ENCODE measurements at places on chromosomes 12 and 14. TPM values are rescaled to one million over a fixed set of nuclear protein-coding genes. Genes with fewer than 3 reads are reported as not detected.

The ACVRL1 gene
- total RNA-seq: 62.9 TPM

The SLC6A15 gene
- 0.69 TPM for total RNA-seq

GRCh38 chr12:109840305-109841074, 7.3 kb upstream of the TRPV4 start:
- H3K27me3 ChIP-seq: no peaks in the 10 kb centered on the region
- no peak overlapping the region for H3K27ac ChIP-seq

The RNASE7 gene
- total RNA-seq: not detected

The KLRC3 gene
- not detected for total RNA-seq

DNA sequence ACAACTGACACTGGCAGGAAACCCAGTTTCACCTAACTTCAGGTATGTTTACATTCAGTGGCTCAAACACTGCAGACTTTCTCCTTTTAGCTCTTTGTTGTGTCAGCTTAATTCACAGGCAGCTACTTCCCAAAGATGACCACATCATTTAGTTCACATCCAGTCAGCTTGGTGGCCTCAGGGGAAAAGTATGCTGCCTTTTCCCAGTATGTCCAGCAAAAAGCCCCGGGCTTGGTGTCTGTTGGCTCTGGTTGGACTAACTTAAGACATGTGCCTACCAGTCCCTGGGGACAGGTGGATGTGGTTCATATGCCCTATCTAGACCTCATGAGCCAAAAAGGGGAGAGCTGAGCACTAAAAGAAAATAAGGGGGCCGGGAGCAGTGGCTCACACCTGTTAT, 56.4 kb downstream of the GOLGA5 start:
- DNase-seq: no peak
- no peaks in the 10 kb centered on the region for H3K27me3 ChIP-seq
- H3K36me3 ChIP-seq: no peaks in the 10 kb centered on the region
- no peak overlapping the region for H3K4me3 ChIP-seq
- no peak overlapping the region for H3K27ac ChIP-seq

The TMEM179 gene
- total RNA-seq: not detected

The TEX52 gene
- not detected for total RNA-seq

The EIF4B gene
- 222 TPM for total RNA-seq

DNA sequence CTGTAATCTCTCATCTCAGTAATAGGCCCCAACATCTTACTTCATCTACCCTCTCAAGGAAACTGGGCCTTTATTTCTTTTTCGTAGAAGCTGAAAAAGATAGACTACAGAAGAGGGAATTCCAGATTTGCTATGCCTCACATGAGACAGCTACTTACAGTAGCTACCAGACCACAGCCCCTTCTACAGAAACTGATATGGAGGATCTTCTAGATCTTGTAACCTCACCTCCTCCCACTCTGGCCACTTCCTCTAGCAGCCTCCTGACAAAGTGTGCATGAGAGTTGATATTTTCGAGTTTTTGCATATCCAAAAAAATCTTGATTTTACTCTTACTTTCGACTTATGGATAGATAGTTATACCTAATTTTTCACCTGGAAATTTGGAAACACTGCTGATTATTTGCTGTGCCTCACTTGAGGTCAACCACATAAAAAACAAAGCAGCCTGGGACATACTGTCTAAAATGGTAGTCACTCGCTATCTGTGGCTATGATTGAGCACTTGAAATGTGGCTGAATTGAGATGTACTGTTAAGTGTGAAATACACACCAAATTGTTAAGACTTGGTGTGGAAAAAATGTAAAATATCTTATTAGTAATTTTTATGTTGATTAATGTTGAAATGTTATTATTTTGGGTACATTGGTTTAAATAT, 86.3 kb upstream of the NID2 start:
- DNase-seq: no peak
- H3K36me3 ChIP-seq: no peaks in the 10 kb centered on the region
- H3K27me3 ChIP-seq: no peaks in the 10 kb centered on the region
- H3K4me1 ChIP-seq: no peaks in the 10 kb centered on the region
- no peak overlapping the region for H3K27ac ChIP-seq

DNA sequence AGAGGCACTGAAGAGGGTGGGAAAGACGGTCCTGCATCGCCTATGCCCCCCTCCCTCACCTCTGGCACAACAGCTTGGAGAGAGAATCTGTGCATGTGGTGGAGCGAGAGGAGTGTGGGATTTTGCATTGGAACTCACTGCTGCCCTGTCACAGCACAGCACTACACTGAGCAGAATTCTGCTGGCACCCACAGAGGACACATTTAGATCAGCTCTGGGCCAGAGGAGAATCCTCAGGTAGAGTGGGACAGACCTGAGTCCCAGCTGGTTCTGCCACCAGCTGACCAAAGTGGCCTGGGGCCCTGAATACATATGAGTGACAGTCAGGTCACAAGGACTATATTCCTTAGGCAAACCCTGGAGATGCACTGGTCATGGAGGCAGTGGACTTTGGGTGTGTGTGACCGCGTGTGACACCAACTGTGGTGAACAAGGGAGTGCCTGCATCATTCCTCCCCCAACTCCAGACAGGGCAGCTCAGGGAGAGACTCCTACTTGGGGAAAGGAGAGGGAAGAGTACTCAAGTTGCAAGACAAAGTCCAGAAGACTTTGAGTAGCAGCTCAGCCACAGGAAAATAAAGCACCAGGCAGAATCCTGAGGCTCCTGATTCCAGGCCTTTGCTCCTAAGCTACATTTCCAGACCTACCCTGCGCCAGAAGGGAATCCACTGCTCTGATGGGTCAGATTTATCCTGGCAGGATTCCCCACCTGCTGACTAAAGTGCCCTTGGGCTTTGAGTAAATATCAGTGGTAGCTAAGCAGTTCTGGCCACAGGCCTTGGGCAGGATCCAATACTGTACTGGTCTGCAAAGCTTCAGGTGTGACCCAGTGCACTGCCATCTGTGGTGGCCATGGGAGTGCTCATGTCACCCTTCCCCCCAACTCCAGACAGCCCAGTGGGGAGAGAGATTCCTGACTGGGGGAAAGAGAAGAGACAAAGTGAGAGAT, 10.6 kb upstream of the ACOT1 start:
- no peak overlapping the region for H3K4me3 ChIP-seq
- no peaks in the 10 kb centered on the region for H3K4me1 ChIP-seq
- H3K36me3 ChIP-seq: no peaks in the 10 kb centered on the region
- no peak overlapping the region for H3K27ac ChIP-seq
- DNase-seq: no peak
- H3K27me3 ChIP-seq: no peaks in the 10 kb centered on the region

The PPFIA2 gene
- 1.3 TPM for total RNA-seq

DNA sequence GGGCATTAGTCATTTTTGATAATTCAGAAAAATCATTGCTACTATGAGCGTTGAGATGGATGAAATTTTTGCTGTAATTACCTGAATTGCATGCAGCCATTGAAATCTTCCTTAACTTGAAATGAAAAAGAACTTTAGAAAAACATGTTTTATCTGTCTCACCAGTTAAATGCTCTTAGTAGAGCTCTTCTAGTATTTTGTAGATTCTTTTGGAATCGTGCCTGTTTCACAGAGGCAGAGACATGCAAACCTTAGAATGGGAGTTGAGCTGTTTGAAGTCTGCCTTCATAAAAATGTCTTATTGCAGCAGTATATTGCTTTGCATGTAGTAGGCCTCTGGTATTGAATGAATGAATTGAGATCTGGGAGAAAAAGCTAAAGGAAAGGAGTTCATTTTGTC, 4.2 kb downstream of the PEX5 start:
- no peak overlapping the region for H3K27ac ChIP-seq
- DNase-seq: no peak
- H3K36me3 ChIP-seq: peaks cover 13% of the 10 kb centered on the region
- H3K27me3 ChIP-seq: no peaks in the 10 kb centered on the region
- H3K4me1 ChIP-seq: peaks cover 21% of the 10 kb centered on the region

GRCh38 chr14:65472189-65472588, 59.7 kb downstream of the FUT8 start:
- DNase-seq: no peak
- no peaks in the 10 kb centered on the region for H3K4me1 ChIP-seq
- no peak overlapping the region for H3K27ac ChIP-seq
- H3K36me3 ChIP-seq: no peaks in the 10 kb centered on the region
- no peak overlapping the region for H3K4me3 ChIP-seq

The SLC6A13 gene
- total RNA-seq: not detected

DNA sequence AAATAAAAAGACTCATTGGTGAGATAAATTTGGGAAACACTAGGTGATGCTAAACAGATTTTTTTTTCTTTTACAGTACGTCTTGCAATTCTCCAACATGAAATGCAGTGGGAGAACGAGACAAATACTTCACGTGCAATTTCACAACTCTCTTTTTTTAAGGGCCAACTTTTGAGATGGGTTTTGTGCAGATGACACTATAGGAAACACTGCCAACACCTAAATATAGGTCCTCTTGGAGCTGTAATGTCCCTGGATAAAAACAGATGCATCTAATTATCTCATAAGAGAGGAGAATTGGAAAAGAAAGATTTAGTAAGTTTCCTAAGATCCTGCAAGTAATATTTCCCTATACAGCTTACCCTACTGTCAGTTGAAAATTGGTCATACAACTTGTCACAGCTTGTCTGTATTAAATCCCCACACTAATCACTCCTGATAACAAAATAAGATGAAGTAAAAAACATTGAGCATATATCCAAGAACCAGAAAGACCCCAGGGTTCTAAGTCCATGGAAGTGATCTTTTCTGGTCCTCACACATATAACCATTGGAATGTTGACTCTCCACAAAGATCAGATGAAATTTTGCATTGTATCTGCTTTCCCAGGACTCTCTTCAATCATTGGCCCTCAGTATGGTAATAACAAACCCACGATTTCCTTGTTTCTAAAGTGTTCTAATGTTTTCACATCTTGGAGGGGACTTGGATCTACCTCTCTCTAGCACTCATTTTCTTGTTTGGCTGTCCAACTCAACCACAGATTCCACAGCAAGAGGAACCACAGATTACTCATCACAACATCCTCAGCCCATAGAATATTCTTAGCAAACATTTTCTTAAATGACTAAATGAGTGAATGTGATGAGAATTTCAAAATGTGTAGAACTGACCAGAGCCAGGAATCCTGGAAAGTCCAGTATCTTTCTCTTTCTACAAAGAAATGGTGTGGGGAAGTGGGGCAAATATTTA, 769.4 kb upstream of the USP15 start:
- H3K4me1 ChIP-seq: no peaks in the 10 kb centered on the region
- no peak for DNase-seq
- no peaks in the 10 kb centered on the region for H3K36me3 ChIP-seq
- no peak overlapping the region for H3K4me3 ChIP-seq
- H3K27ac ChIP-seq: no peak overlapping the region

- no peaks in the 10 kb centered on the region for H3K27me3 ChIP-seq
- no peak overlapping the region for H3K4me3 ChIP-seq
- H3K4me1 ChIP-seq: no peaks in the 10 kb centered on the region
- no peaks in the 10 kb centered on the region for H3K36me3 ChIP-seq
- H3K27ac ChIP-seq: no peak overlapping the region
- no peak for DNase-seq
Measured at GRCh38 chr14:76282581-76282980, 93.4 kb upstream of the ESRRB start.

- H3K4me1 ChIP-seq: no peaks in the 10 kb centered on the region
- H3K36me3 ChIP-seq: no peaks in the 10 kb centered on the region
- no peaks in the 10 kb centered on the region for H3K27me3 ChIP-seq
- H3K4me3 ChIP-seq: no peak overlapping the region
- DNase-seq: no peak
Measured at GRCh38 chr12:108199106-108199505, 70.0 kb downstream of the WSCD2 start.

- DNase-seq: no peak
- H3K27ac ChIP-seq: no peak overlapping the region
- H3K4me3 ChIP-seq: no peak overlapping the region
- no peaks in the 10 kb centered on the region for H3K27me3 ChIP-seq
- no peaks in the 10 kb centered on the region for H3K36me3 ChIP-seq
Measured at GRCh38 chr12:104588047-104588920, 131.5 kb downstream of the CHST11 start.

The FBLN5 gene
- total RNA-seq: 162 TPM

- H3K27ac ChIP-seq: no peak overlapping the region
- no peak overlapping the region for H3K4me3 ChIP-seq
- no peak for DNase-seq
- H3K4me1 ChIP-seq: no peaks in the 10 kb centered on the region
- H3K27me3 ChIP-seq: no peaks in the 10 kb centered on the region
Measured at GRCh38 chr12:93091886-93092648, 163.0 kb upstream of the EEA1 start.

DNA sequence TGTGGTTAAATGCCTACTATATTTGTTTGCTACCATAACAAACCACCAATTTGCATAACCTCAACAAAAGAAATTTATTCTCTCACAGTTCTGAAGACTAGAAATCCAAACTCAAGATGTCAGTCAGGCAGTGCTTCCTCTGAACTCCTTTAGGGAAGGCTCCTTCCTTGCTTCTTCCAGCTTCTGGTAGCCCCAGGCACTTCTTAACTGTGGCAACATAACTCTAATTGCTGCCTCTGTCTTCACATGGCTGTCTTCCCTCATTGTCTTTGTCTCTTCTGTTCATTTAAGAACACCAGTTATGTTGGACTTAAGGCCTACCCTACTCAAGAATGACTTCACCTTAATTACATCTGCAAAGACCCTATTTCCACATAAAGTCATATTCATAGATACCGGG, 206.9 kb downstream of the SYT1 start:
- H3K4me3 ChIP-seq: no peak overlapping the region
- H3K27me3 ChIP-seq: no peaks in the 10 kb centered on the region
- H3K36me3 ChIP-seq: no peaks in the 10 kb centered on the region
- no peak for DNase-seq

- H3K4me1 ChIP-seq: peaks cover 3% of the 10 kb centered on the region
- H3K36me3 ChIP-seq: no peaks in the 10 kb centered on the region
- no peak overlapping the region for H3K27ac ChIP-seq
- H3K4me3 ChIP-seq: no peak overlapping the region
- DNase-seq: no peak
Measured at GRCh38 chr12:106145539-106146447, 7.0 kb upstream of the NUAK1 start.

- H3K36me3 ChIP-seq: no peaks in the 10 kb centered on the region
- no peaks in the 10 kb centered on the region for H3K27me3 ChIP-seq
- no peak overlapping the region for H3K27ac ChIP-seq
- H3K4me3 ChIP-seq: no peak overlapping the region
- no peaks in the 10 kb centered on the region for H3K4me1 ChIP-seq
Measured at GRCh38 chr14:26621807-26622560, 24.2 kb upstream of the NOVA1 start.

GRCh38 chr14:93068711-93069110, 47.0 kb downstream of the ITPK1 start:
- H3K4me3 ChIP-seq: no peak overlapping the region
- DNase-seq: peak; percentile 44
- no peaks in the 10 kb centered on the region for H3K27me3 ChIP-seq
- peaks cover 14% of the 10 kb centered on the region for H3K4me1 ChIP-seq
- H3K36me3 ChIP-seq: no peaks in the 10 kb centered on the region

- H3K27me3 ChIP-seq: no peaks in the 10 kb centered on the region
- H3K36me3 ChIP-seq: no peaks in the 10 kb centered on the region
- H3K4me3 ChIP-seq: no peak overlapping the region
- no peak overlapping the region for H3K27ac ChIP-seq
- H3K4me1 ChIP-seq: no peaks in the 10 kb centered on the region
- DNase-seq: no peak
Measured at GRCh38 chr14:74456684-74457564, 30.9 kb upstream of the SYNDIG1L start.

Data from upper lobe of left lung (tissue), 6 donors.